Stimulated activated CD4-positive, alpha-beta T cell treated with anti-CD3 and anti-CD28 coated beads, Interleukin-12 subunit alpha, Interleukin-12 subunit beta, amount 100 ng/mL, for 4 hours (primary cell): ENCODE measurements at places on chromosomes 1 and 21.

DNA sequence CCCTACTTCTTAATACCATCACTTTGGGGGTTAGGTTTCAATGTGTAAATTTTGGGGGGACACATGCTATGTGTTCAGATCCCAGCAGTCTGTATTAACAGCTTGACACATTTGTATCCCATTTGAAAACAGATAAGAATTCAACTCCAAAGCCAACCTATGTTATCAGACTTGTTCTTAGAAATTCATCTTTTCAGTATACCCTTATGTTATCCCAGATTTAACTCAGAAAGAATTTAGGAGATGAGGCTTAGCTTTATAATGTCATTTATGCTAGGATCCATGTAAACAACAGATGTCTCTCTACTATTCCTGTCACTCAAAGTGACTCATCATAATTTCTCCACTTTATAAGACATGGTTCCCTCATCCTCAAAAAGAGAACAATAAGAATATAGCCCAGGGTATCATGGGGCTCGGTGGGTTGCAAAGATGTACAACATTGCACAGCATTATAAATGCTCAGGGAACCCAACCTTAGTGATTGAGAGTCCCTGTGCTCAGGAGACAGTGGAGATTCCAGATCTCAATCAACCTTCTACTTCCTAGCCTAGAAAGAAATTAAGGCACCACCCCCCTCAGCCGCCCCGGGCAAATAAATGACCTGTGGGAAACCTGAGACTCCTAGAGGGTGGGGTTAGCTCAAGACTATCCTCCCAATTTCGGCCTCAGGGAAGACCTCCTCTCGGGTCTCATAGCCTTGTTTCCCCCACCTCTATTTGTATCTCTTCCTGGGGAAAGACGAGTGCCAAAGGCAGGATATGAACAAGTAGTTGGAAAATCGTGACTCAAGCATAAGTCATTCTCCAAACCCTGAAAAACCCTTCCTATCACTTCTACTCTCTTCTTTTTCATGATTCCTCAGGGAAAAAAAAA is 265.1 kb upstream of the CAMK1G start:
- no peak for DNase-seq

- peak; percentile 38 for DNase-seq
These were observed 2.8 kb upstream of the C1orf162 start for GRCh38 chr1:111471012-111471411.

DNA sequence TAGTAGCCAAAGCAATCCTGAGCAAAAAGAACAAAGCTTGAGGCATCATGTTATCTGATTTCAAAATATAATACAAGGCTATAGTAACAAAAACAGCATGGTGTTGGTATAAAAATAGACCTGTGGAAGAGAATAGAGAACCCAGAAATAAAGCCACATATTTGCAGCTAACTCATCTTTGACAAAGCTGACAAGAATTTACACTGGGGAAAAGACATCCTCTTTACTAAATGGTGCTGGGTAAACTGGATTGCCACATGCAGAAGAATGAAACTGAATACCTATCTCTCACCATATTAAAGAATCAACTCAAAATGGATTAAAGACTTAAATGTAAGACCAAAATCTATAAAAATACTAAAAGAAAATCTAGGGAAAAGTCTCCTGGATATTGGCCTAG is 59.5 kb upstream of the CD55 start:
- no peak for DNase-seq

DNA sequence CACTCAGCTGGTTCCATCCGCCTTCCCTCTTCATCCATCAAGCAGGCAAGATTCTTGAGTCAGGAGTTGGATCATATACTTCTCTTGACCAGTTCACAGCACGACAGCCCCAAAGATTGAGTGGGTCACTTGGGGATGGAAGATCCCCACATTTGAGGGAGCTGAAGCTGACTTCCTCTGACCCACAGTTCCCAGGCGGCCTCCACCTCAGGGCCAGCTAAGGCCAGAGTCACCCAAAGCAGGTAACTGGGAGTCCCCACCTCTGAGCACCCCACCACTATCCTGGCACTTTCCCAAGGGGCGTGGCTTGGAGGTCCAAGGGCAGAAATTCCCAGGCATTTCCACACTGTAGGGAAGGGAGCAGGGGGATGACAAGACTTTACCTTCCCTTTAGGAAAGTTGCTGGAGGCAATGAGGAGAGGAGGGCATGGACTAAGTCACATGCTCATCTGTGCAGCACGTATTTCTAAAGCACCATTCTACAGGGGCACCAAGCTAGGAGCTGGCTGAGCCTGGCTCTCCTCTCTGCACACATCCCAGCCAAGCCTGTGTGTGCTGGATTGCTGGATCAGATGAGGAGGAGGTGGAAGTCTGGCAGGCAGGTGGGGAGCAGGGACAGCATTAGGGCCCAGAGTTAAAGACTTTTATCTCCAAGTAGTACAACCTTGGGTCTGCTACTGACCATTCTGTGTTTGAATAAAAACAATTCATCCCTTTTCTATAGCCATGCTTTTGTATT is 1.3 kb upstream of the RD3 start:
- no peak for DNase-seq

- peak; percentile 18 for DNase-seq
These were observed at the start of gene RGL1 for GRCh38 chr1:183804916-183805841. Gene RGL1 (plus strand): TSS chr1:183805120. CDS start chr1:183805298, 178 bp downstream.

GRCh38 chr1:37149296-37149695 is 115.0 kb upstream of the GRIK3 start:
- DNase-seq, result no peak

DNA sequence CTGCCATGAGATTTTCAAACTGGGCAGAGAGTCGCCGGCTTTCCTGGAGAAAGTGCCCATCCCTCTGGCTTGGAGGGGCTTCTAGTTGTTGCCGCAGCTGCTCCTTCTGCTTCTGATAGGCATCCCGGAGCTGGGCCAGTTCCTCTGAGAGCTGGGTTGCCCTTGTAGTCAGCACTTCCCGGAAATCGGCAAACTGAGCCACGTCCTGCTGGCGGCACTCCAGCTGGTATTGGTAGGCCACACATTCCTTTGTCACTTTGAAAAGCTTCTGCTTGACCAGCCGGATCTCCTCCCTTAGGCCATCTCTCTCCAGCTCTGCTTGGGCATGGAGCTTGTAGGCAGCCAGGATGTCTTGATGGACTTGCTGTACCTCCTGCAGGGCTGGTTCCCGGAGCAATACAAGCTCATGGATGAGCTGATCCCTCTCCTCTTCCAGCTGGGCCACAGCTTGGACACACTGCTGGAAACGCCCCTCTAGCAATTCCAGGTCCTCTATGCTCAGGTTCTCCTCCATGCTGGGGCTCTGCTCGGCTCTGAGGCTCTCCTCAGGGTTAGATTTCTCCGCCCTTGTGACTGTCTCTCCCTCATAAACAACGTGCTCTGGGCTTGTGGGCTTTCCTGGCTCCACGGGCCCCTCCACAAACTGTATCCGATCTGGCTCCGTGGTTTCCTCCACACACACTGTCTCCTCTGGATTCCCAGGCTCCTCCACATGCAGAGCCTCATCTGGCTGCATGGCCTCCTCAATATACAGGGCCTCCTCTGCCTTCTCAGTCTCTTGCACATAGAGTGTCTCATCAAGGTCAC is 7.3 kb downstream of the SYNC start:
- DNase-seq, result no peak
